Omental fat pad (tissue), 4 donors: ENCODE measurements at places on chromosomes 3 and 15. TPM values are rescaled to one million over a fixed set of nuclear protein-coding genes. Genes with fewer than 3 reads are reported as not detected.

DNA sequence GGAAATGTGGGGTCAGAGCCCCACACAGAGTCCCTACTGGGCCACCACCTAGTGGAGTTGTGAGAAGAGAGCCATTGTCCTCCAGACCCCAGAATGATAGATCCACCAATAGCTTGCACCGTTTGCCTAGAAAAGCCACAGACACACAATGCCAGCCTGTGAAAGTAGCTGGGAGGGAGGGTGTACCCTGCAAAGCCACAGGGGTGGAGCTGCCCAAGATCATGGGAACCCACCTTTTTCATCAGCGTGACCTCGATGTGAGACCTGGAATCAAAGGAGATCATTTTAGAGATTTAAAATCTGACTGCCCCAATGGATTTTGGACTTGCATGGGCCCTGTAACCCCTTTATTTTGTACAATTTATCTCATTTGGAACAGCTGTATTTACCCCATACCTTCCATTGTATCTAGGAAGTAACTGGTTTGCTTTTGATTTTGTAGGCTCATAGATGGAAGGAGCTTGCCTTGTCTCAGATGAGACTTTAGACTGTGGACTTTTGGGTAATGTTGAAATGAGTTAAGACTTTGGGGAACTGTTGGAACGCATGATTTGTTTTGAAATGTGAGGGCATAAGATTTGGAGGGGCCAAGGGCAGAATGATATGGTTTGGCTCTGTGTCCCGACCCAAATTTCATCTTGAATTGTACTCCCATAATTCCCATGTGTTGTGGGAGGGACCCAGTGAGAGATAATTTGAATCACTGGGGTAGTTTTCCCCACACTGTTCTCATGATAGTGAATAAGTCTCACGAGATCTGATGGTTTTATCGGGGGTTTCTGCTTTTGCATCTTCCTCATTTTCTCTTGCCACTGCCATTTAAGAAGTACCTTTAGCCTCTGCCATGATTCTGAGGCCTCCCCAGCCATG lies 49.0 kb downstream of the CD200 start:
- DNase-seq, result no peak

The PSMA4 gene
- total RNA-seq, result 138 TPM

- DNase-seq, result no peak
Observed at GRCh38 chr15:45588219-45588875, 1.2 kb downstream of the BLOC1S6 start.

The LDHAL6B gene
- total RNA-seq, result not detected

The RBP2 gene
- total RNA-seq, result not detected

The MST1R gene
- 12.6 TPM for total RNA-seq

The PIGZ gene
- total RNA-seq, result 8.2 TPM

- DNase-seq, result no peak
Observed at GRCh38 chr3:130383424-130383823, 38.0 kb downstream of the COL6A5 start.

DNA sequence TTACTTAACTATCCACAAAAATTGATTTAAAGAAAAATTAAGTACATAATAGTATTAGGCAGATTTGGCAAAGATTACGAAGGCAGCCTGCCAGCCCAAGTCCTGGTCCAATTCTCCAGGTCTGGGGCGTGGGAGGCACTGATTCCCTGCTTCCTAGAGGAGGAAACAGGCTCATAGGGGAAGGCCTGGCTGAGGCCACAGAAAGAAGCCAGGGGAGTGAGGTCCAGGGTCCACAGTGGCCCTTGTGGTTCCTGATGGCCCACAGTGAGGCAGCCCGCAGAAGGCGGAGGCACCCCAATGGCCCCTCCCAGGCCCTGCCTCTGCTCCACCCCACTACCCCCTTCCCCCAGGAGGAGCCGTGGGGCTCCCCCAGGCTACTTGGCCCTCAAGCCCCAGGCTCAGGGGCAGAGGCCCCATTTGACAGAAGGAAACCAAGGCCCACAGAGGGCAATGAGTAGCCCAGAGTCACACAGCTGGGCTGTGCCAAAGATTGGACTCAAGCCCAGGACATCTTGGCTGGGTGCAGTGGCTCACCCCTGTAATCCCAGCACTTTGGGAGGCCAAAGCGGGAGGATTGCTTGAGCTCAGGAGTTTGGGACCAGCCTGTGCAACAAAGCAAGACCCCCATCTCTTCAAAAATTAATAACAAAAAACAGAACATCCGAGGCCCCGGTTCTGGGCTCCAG lies 21.0 kb downstream of the H1-8 start:
- DNase-seq, result no peak

GRCh38 chr3:12175137-12175593 lies 16.5 kb upstream of the TIMP4 start:
- DNase-seq, result no peak

GRCh38 chr3:37030588-37030987 lies 37.3 kb downstream of the MLH1 start:
- DNase-seq, result no peak

The PLD1 gene
- 9.7 TPM for total RNA-seq

The TPRG1 gene
- 11.7 TPM for total RNA-seq

DNA sequence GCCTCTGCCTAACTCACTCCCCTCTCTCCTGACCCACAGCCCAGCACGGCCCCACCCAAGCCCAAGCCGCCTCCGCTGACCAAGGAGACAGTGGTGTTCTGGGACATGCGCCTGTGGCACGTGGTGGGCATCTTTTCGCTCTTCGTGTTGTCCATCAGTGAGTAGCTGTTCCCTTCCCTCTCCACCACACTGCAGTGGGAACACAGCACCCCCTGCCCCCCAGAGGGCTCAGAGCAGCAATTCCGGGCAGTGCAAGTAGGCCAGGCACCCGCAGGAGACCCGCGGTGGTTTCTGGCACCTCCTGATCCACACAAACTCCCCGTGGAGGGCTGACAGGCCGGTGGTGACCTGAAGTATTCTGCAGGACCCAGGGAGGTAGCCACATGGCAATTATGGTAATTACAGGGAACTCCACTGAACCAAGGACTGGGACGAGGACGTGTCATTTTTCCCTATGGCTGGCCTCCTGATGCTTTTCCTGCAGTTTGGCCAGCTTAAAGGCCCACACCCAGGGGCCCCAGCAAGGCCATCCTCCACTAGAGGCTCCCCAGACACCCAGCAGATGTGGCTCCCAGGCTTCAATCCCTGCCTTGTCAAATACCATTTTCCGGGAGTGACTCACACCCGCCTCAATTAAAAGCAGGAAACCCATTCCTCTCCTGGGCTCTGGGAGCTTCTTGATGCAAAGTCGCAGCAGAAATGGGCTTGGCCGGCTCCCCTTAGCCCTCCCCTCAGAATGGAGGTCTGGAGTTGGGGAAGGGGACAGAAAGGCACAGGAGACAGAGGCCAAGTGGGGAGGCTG lies 4.8 kb downstream of the TMIE start:
- no peak for DNase-seq

- DNase-seq, result no peak
Observed at GRCh38 chr3:61199843-61200242, 51.4 kb downstream of the FHIT start.

The CPNE4 gene
- not detected for total RNA-seq

The HES1 gene
- 12.0 TPM for total RNA-seq

DNA sequence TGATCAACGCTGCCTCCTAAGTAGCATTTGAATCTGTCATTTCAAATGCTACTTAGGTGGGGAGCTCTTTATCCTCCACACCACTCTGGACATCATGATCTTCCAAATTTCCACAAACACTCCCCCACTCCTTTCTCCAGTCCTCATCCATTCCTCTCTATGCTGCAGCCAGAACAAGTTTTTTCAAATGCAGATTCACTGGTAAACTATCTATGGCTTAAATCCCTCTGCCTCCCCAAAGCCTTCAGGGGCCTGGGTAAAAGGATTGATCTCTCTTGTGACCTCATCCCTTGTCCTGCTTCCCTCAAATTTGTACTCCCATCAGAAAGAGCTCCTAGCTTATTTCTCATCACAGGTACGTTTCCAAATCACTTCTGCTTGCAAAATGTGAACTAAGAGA lies 1.3 kb upstream of the AEN start:
- DNase-seq, result no peak

- no peak for DNase-seq
Observed at GRCh38 chr15:76253691-76254473, 57.4 kb downstream of the ETFA start.

The NR2E3 gene
- not detected for total RNA-seq

The OIP5 gene
- total RNA-seq, result 0.48 TPM

DNA sequence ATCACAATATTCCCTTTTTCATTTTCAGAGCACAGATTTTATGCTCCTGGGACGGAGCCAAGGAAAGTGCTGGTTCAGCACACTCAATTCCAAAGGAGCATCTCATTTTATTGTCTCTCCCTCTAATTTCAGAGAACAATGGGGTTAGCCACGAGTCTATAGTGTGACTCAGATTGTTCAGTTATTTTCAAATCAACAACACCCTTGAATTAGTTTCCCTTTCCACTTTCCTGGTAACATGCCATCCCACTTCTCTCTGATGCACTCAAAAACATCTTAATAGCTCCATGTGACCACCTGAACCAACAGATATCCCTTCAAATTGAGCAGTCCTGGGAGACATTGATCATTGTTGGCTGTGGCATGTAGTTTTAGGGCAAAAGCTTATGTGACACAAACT lies 389.7 kb upstream of the MDFIC2 start:
- DNase-seq, result no peak

The SMAD3 gene
- total RNA-seq, result 30.9 TPM

The TRIM42 gene
- not detected for total RNA-seq

DNA sequence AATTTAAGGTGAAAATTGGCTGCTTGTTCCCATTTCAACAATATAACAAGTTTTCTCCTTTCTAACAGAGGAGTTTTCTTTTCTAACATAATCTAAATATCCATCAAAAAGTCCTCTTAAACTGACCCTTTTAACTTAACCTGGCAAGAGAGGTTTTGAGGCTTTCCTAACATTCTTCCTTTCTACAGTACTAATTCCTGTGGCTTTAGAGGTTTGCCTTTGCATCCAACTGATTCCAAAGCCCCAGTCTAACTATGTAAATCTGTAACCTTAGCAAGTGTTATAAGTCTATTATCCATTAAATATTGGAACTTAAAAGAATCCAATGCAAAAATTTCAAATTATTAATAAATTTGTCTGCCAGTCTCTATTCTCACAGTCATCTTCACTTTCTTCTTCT lies 134.1 kb downstream of the ISL2 start:
- DNase-seq, result no peak

The DUOX2 gene
- 0.47 TPM for total RNA-seq

The RASL12 gene
- total RNA-seq, result 8.8 TPM

The OCA2 gene
- not detected for total RNA-seq

DNA sequence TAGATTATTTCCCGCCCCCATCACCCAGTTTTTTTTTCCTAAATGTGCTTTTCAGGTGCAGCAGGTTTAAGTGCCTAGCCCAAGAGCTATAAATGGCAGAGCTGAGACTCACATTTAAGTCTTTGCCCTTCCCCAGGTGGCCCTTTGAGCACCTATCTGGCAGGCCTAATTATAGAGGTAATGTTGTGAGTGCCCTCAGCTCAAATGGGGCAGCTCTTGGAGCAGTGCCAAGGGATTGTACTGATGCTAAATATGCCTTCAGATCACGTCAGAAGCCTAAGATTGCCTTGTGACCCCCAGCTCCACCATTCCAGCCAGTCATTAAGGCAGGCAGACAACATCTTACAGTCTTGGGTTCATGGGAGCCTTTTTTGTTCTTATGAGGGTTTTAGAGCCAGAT lies 159.5 kb downstream of the RPLP1 start:
- DNase-seq, result no peak

The ZNF80 gene
- total RNA-seq, result not detected

- DNase-seq, result no peak
Observed at GRCh38 chr15:31307270-31308184, 19.1 kb upstream of the KLF13 start.

The GOLGA6B gene
- total RNA-seq, result not detected

The LRRK1 gene
- 20.2 TPM for total RNA-seq

DNA sequence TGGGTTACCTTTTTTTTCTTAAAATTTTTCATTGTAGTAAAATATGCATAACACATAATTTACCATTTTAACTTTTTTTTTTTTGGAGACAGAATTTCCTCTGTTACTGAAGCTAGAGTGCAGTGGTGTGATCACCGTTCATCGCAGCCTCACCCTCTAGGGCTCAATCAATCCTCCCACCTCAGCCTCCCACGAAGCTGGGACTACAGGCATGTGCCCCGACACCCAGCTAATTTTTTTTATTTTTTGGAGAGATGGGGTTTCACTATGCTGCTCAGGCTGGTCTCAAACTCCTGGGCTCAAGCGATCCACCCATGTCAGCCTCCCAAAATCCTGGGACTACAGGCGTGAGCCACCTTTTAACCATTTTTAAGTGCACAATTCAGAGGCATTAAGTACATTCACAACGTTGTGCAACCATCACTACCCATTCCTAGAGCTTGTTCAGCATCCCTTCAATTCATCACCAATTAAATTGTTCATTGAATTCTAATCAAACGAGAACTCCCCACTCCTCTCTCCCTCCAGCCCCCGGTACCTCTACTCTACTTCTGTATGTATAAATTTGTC lies 44.6 kb downstream of the BHLHE40 start:
- no peak for DNase-seq

GRCh38 chr3:102531686-102532085 lies 96.9 kb downstream of the ZPLD1 start:
- DNase-seq, result no peak

DNA sequence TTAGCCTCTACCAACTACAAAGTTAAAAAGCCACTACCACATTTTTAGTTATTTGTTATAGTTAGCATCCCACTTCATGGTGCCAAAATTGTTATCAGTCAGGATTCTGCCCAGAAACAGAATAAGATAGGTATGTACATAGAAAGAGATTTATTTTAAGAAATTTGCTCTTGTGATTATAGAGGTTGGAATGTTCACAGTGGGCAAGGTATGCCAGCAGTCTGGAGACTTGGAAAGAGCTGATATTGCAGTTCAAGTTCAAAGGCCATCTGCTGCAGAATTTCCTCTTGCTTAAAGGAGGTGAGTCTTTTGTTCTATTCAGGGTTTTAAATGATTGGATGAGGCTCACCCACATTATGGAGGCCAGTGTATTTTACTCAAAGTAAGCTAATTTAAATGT lies 143.8 kb upstream of the POU1F1 start:
- no peak for DNase-seq

DNA sequence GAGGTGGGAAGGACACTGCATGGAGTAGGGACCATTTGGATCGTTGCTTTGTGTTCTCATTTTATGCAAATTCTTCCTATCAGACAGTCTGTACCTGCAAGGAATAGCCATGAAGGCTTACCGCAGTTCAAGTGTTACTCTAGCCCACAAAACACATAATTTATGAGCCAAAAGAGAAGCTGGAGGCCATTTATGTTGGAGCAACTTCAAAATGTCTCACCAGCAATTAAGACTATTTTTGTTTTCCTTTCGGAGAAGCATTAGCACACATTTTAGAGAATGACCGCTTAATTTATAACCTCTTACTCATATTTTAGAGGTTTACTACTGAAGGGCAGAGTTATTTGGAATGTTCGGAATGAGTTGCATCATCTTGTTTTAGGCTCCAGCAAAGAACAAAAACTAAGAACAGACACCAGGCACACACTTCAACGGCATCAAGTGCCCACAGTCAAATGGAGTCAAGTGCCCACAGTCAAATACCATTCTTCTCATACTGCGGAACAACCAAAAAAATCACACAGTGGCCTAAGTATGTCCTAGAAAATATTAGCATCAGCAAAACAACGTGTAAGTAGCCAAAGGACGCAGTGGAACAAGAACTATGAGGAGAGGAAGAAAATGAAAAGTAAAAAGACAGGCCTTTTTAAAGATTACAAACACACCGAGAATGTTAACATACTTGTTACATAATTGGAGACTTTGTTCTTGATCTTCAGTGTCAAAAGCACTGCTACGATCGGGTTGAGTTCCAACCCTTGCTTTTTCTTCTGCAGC lies 17.5 kb upstream of the GOLGA8J start:
- DNase-seq, result no peak
